ENCODE measurements at places on chromosomes 5 and 9.
A peak's percentile ranks its signal among the peaks of the same experiment; 100 is the strongest.

DNA sequence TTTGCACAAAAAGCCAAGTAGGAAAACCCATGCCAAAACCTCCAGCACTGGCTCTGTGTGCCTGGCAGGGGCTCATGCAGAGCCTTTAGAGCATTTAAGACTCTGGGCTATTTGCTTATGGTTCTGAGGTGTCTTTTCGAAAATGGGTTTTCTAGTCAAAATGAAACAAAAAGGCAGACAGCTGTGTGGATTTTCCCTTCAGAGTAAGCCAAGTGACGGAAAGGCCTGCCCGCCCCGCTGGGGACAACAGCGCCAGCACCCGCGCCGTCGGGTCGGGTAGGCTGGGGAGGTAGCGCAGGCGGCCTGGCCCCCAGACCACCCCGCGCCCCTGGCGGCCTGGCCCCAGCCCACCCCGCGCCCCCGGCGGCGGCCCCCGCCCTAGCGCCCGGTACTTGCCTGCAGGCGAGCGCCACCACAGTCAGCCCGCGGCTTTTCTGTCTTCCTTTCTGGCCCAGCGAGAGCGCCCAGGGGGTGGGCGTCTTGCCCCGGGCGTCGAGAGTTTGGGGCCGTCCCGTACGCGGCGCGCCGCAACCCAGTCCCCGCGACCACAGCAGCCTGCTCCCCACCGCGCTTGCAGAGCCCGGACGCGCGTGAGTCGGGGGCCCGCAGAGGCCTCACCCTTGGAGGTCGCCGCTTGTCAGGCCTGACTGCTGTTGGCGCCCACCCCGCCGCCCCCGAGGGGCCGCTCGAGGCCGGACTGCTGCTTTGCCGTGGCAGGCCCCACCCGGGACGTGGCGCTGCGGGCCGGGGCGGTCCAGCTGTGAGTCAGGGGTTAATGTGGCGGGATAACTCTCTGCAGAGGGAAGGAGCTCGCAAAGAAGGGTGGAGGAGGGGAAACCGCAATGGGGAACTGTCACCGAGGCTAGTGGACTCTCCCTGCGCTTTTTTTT lies at the start of gene TICAM2:
Gene TICAM2 (minus strand): TSS at position 779 of the 890 bp plus-strand sequence. CDS start 21,223 bp downstream, outside the sequence.
- peak; percentile 90 for DNase-seq

DNA sequence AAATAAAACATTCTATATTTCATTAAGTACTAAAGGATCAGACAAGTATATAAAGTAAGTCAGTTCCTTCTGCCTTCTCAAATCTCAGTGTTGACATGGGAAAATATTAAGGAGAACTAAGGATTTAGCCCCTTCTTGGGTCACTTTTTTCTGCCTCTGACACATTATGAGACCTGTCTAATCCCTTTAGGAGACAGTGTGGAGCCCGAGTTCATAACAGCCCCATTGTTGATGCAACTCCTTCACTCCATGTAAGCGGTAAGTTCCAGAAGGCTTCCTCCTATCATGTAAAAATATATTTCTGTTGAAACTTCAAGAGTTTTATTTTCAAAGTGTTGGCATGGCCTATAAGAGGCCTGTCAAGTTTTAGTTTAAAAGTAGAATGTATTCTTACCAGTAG lies 152.2 kb downstream of the SNCAIP start:
- DNase-seq = no peak

- no peak for DNase-seq
Measured at GRCh38 chr5:76479973-76480667, 77.0 kb downstream of the IQGAP2 start.

DNA sequence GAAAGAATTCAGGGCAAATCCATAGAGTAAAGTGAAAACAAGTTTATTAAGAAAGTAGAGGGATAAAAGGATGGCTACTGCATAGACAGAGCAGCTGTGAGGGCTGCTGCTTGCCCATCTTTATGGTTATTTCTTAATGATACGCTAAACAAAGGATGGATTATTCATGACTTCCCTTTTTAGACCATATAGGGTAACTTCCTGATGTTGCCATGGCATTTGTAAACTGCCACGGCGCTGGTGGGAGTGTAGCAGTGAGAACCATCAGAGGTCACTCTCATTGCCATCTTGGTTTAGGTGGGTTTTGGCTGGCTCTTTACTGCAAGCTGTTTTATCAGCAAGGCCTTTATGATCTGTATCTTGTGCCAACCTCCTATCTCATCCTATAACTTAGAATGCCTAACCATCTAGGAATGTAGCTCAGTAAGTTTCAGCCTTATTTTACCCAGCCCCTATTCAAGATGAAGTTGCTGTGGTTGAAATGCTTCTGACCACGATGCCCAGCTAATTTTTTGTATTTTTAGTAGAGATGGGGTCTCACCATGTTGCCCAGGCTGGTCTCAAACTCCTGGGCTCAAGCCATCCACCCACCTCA lies 42.1 kb downstream of the RFK start:
- no peak for DNase-seq

DNA sequence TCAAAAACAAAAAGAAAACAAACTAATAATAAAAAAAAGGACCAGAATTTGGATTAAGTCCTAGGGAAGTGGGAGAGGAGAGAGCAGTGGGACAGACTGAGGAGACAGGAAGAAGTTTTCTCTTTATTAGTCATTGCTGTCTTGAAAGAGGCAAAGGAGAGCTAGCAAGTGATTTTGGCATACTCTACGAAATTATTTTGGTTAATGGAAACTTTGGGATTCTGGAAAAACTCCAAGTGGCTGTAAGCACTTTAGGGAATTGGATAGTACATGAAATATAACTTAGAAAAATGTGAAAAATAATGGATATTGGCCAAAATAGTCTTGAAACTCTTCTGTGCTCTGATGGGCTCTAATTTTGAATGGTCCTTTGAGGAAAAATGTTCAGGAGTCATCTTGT lies 1641.8 kb upstream of the WWC1 start:
- no peak for DNase-seq

GRCh38 chr9:116990592-116990991 lies 303.5 kb downstream of the TRIM32 start:
- no peak for DNase-seq

DNA sequence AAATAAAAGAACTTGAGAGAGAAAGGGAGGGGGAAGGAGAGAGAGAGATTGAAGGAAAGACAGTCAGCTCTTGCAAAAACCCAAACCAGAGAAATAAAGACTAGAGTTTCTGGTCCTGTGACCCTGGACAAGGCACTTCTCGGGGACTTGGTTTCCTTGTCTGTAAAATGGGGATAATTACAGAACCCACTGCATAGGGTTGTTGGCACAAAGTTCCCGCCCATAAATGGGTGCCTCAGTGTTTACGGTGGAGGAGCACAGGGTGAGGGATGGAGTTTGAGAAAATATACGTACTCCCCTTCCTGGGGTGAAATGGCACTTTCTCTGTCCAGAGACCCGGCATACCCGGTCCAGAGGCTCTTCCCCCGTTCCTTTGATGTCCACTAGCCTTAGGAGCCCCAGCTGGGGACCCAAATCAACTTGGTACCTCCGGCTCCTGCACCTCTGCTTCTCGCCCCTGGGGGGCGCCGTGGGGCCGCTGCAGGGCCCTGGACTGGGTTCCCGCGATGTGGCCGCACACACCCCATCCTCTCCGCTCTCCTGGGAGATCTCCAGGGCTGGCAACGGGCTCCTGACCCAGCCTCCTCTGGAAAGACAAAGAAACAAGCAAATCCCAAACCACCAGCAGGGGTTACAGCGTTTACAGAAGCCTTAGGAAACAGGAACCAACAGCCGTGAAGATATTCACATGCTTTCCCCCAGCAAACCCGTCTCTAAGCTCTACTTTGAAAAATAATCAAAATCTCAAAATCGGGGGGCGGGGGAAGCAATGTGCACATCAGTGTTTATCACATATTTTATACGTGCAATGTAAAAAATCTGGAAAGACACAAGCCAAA lies 26.3 kb downstream of the PTGES start:
- DNase-seq = peak; percentile 90
